ENCODE measurements at places on chromosomes 4 and X.

DNA sequence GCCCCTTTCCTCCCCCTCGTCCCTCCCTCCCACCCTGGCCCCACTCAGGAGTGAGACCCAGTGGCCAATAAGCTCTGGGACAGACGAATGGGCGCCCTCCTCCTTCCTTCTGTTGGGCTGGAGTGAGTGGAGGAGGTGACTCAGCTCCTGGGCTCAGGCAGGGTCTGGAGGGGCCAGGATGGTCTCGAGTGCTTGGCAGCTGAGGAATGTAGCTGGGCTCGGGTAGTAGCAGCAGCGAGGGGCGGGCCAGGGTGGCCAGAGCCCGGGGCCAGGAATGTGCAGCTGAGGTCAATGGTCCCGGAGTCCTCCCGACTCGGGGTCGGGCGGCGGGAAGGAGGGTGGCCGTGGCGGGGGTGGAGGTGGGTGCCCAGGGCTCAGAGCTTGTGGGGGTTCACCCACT lies 15.0 kb downstream of the G6PD start:
- no peak for DNase-seq

GRCh38 chr4:108029016-108029720 lies 39.5 kb downstream of the HADH start:
- peak; percentile 32 for DNase-seq

- DNase-seq = no peak
Measured at GRCh38 chr4:48025005-48025404, 8.4 kb downstream of the NIPAL1 start.

DNA sequence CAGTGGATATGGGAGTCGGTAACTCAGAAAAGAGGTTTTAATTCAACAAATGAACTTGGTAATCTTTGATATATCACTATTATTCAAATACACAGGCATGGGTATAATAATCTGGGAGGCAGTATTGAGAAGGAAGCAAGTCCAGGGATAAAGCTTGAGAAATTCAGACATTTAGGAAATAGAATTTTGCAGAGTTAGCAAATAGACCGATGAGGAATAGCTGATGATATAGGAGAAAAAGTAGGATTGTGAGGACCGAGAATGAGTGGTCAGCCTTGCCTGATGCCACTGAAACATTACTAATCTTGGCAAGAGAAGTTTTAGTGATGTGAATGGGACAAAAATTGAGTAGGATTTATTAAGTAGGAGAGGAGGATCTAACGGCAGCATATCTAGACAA lies 71.9 kb downstream of the TLL1 start:
- no peak for DNase-seq

DNA sequence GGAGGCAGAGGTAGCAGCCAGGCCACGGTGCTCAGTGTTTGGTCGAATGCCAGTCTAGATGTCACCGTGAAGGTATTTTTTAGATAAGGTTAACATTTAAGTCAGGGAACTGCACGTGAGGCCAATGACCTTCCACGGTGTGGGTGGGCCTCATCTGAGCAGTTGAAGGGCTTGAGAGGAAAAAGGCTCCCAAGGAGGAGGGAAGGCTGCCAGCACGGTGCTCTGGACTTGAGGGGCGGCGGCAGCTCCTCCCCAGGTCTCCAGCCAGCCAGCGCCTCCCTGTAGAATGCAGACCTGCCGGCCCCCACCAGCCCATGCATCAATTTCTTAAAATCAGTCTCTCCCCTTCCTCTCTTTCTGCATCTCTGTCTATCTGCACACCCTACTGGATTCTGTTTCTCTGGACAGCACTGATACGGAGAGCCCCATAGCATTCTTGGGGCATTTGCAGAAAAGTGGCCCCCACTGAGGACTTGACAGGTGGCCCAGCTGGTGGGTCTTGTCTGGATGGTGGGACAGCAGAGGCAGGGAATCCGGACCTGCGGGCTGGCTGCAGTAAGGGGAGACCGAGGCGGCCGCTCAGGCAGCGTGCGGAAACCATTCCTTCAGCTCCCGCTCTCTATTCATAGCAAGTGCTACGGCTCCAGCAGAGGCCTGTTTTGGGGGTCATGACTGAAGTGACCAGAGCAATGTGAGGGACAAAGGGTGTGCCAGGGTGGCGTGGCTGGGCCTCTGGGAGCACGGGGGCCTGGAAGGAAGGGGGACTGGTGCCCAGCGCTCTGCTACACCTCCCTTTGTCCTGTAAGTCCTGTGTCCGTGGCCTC lies 7.9 kb upstream of the RGS12 start:
- no peak for DNase-seq

DNA sequence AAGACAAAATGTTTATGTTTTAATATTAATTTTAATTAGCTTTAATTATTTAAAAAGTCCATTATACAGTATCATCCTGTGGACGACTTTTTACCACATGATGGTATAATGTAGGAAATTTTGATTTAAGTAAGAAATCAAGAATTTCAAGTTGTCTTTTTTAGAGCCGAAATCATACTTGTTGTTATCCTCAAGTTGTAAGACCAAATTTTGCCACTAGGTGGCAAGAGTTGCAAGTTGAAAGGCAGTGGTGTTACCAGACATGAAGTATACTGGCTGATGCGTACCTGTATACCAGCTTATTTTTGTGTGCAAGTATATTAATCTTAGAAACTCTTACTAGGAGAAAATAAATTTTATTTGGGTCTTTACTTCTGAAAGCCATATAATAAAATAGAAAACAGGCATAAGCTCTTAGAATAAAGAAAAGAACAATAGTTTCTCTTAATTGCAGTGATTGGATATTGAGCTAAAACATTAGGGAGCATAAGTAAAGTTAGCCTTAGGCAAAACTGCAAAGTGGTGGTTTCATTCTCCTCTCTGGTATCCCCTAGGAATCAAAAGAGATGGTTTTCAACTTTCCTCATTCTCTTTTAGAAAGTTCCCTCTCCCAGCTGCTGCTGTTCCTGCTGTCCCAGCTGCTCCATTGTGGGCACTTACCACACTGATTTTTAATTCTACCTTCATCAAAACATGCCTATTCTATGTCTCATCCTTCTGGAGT lies 118.0 kb upstream of the WDFY3 start:
- DNase-seq = no peak

DNA sequence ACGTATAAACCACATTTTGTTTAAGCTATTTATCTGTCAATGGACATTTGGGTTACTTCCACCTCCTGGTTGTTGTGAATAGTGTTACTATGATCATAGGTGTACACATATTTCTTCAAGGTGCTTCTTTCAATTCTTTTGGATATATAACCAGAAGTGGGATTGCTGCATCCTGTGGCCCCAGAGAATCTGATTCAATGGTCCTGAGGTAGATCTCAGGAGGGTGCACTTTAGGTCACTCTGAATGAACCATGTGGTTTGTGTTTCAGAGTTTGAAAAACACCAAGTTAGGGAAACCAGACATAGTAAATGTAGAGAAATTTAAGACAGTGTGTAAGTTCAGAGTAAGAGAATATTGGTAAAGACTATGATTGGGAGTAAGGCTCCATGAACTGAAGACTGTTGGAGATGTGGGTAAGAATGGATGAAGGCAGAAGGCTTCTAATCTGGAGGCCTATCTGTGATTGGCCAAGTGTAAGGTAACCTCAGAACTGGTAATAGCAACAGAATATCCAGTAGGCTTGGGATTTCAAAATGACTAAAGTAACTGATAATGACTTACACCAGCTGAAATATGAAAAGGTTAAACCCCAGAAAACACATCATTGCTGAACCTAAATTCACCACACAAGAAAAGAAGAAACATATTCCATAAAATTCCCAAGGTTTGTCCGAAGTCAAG lies 236.9 kb downstream of the CAMK2D start:
- DNase-seq = no peak

- DNase-seq = no peak
Measured at GRCh38 chr4:38017609-38018008, 57.4 kb downstream of the PTTG2 start.

DNA sequence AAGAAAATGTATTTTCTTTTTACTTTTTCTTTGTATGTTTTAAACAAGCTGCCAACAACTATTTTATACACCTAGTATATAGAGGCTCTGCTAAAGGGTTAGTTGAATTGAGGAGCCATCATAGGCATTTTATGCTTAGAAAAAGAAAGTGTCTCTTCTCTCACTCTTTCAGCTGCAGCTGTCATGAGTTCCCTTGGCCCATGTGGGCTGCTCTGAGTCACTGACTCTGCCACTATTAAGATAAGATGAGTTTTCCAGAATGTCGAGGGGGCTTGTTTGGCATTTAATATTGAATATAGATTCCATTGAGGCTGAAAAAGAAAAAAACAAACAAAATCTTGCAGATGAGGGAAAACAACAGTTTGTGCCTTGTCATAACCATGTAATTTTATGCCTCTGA lies 126.0 kb upstream of the PAQR3 start:
- no peak for DNase-seq

GRCh38 chr4:69833251-69833650 lies 26.7 kb downstream of the SULT1E1 start:
- no peak for DNase-seq

- no peak for DNase-seq
Measured at GRCh38 chr4:20787940-20788665, 87.8 kb downstream of the PACRGL start.

DNA sequence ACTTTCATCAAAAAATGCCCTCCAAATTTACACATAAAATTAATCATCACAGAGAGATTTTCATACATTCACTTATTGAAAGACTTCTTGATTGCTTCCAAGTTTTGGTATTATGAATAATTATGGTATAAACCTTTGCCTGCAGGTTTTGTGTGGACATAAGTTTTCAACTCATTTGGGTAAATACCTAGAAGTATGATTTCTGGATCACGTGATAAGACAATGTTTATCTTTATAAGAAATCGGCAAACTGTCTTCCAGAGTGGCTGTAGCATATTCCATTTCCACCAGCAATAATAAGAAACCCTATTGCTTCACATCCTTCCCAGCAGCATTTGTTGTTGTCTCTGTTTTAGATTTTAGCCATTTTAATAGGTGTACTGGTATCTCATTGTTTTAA lies 1507.0 kb upstream of the IGFBP7 start:
- DNase-seq = no peak

DNA sequence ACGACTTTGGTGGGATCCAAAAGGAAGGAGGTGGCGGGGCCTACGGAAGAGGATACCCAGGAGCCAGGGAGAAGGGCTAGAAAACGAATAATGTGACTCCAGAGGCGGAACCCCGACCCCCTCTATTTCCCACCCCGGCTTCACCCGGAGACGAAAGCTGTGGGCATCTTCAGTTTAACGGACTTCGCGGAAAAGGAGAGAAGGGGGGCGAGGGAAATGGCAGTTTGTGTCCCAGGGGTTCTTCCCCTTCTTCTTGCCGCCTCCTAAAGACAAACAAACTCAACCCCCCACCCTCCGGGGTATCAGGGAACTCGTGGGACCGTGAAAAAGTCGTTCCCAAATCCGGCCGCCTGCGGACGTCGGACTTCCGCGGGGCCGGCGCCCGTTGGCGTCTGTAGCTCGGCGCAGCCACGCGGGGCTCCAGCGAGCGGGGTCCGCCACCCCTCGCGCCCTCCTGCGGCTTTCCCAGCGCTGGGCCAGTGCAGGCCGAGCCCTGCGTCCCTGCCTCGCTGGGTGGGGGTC lies 3.6 kb upstream of the LEF1 start:
- DNase-seq = no peak

- DNase-seq = no peak
Measured at GRCh38 chr4:95761426-95761825, 78.5 kb upstream of the PDHA2 start.

DNA sequence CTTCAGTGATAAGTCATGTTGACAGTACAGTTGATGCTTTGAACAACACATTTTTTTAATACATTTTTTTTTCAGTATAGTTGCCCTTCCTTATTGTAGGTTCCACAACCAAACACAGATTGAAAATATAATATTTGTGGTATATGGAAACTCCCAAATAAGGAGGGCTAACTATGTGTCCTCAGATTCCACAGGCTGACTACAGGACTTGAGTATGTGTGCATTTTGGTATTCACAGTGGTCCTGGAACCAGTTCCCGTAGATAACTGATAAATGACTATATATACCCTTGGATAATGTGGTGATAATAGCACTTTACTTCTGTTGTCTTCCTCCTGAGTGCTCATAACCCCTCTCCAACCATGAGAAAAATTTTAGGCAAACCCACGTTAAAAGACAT lies 111.6 kb upstream of the NUDT6 start:
- no peak for DNase-seq

DNA sequence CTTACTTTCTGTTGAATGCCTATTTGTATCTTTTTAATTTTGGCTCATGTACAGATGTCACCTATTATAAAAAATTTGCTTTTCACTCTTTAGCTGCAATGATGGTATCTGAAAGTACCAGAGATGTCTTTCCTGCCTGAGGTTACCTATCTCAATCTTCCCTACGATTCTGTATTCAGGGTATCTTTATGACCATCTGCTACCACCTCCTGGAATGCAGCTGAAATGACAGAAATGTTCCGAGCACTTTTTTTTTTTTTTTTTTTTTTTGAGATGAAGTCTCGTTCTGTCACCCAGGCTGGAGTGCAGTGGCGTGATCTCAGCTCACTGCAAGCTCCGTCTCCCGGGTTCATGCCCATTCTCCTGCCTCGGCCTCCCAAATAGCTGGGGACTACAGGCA lies 136.4 kb downstream of the REPS2 start:
- DNase-seq = no peak

- DNase-seq = no peak
Measured at GRCh38 chrX:68938244-68939004, 109.6 kb downstream of the EFNB1 start.

DNA sequence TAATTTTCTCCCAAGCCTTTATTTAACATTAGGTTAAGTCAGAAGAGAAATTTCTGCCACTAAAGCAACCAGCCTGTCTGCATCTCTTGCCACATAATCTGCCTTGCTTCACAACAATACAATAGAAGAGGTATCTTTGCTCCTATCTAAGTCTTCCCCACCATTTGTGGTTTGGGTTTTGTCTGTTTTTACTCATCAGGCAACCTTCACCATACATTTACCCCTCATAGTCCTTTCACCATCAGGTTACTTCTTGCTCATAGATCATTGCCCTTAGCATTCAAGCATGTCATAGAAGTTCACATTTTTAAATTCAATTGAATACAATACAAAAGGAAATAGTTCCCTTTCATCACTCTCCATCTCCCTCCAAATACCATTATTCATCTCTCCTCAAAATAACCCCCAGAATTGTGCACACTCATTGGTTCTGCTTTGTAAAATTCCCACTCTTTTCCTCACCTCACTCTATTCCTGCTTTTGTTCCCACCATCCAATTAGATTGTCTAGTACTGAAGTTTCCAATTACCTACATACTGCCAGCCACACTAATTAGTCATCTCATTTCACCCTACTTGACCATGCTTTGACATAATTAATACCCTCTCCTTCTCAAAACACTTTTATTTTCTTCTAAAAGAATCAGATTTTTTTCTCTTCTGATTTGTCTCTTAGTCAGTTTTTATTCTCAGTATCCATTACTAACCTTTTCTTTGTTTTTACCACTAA lies 1957.0 kb upstream of the AGA start:
- DNase-seq = no peak

- no peak for DNase-seq
Measured at GRCh38 chr4:107017443-107018343, 18.4 kb downstream of the DKK2 start.

DNA sequence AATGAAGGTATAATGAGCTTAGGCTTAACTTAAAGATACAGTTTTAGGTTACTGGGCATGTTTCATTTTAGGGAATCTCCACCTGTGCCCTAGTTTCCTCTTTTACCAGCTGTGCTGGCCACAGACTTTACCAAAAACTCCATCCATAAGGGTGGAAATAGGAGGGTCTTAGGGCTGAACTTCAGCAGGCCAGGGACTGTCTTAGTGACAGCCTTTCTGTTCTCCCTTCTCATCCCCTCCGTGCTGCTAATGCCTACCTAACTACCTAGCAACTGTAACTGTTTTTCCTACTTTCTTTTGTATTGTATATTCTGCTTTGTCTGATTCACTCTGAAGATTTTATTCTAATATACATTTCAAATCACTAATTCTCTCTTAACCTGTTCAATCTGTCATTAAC lies 1375.3 kb downstream of the PCDH18 start:
- no peak for DNase-seq

All from stimulated activated CD4-positive, alpha-beta T cell treated with anti-CD3 and anti-CD28 coated beads, Interleukin-1b, Interleukin-23, amount 100 ng/mL, for 1 hour (primary cell).